HuH-7.5 (cell line): ENCODE measurements at places on chromosomes 12 and 14.

DNA sequence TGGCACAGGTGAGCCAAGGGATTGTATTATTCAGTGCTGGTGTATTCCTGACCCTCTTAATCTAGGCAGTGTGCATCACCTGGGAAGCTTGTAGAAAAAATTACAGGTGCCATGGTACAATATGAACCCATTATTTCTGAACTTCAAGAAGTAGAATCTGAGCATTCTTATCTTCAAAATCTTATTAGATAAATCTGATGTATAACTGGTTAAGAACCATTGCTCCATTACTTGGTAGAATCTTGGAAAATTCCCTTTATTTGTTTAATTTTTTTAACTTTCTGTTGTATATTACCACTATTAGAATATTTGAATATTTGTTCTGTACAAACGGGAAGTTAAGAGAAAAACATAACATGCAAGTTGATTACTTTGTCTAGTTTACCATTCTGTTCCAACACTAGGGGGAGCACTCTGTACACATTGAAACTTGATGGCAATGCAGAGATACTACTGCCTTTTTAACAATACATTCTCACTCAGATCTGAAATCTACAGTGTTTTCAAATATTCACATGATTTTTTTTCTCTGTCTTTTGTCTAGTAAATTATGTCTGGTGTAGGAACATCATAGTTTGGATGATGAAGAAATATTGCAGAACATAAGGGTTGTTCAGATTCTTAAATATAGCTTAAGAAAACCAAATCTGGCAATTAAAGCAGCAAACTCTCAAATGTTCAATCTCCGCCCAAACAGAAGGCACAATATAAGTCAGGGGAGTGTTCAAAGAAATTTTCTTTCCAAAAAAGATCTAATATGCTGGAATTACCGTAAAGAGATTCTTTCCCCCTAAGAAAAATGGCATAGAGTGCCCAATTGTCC is 196.6 kb downstream of the PCNX1 start:
- no peak for DNase-seq

GRCh38 chr12:7221486-7221885 is 32.0 kb downstream of the PEX5 start:
- no peak for DNase-seq

DNA sequence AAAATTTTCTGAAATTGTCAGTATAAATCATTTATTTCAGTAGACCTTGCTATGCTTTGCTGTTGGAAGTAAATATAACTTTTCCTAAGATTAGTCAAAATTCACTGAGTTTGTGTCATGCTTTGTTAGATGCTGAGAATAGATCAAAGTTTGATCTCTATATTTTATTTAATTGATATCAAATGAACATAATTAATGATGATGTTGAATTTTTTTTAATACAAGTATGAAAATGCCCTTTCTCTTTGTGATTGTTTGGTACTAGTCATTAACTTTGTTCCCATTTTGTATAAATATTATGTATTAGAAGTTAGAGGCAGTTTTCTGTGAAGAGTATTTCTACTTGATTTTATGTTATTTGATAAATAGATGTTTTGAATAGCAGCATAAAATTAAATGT is 45.7 kb downstream of the CCDC91 start:
- no peak for DNase-seq

DNA sequence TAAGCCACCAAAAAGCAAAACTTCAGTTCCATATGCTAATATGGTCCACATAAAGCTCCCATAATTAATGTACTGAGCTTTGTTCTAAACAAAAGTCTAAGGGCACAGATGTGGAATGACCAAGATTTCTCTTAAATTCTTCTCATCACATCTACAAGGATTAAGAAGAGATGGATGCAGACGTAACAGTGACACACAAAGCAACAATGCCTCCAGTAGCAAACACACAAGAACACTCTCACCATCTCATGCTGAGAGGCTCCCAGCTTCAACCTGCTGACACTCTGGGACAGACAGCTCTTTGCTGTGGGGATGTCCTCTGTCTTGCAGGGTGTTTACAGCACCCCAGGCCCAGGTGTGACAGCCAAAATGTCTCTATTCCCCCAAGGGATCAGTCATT is 48.2 kb downstream of the SETD3 start:
- no peak for DNase-seq

- no peak for DNase-seq
Observed at GRCh38 chr12:128557231-128557630, 266.5 kb downstream of the SLC15A4 start.

DNA sequence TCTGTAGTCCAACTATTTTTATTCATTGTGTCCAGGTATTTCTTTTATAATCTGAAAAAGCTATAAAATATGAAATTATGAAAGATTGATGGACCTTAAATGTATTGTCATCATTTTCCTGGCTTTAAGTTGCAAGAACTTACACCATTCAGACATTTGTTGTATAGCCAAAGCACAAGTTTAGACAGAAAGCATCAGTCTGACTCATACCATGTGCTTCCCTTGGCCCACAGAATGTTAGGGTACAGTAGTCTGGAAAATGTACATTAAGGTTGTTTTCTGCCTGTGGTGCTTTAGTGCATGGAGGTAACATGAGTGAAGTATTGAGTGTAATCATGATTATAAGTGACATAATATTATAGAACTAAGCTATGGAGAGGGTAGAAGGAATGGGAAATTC is 1002.5 kb downstream of the BCL11B start:
- DNase-seq, result no peak
